ENCODE measurements at places on chromosomes 5 and 9.

GRCh38 chr5:74482990-74483389 is 157.5 kb downstream of the ENC1 start:
- no peak for DNase-seq
- no peak overlapping the region for H3K4me3 ChIP-seq
- no peaks in the 10 kb centered on the region for H3K36me3 ChIP-seq
- H3K27ac ChIP-seq, result no peak overlapping the region

- H3K4me3 ChIP-seq, result no peak overlapping the region
- peaks cover 65% of the 10 kb centered on the region for H3K4me1 ChIP-seq
- no peaks in the 10 kb centered on the region for H3K36me3 ChIP-seq
- no peak for DNase-seq
Measured at GRCh38 chr5:124660229-124661093, 86.0 kb downstream of the ZNF608 start.

DNA sequence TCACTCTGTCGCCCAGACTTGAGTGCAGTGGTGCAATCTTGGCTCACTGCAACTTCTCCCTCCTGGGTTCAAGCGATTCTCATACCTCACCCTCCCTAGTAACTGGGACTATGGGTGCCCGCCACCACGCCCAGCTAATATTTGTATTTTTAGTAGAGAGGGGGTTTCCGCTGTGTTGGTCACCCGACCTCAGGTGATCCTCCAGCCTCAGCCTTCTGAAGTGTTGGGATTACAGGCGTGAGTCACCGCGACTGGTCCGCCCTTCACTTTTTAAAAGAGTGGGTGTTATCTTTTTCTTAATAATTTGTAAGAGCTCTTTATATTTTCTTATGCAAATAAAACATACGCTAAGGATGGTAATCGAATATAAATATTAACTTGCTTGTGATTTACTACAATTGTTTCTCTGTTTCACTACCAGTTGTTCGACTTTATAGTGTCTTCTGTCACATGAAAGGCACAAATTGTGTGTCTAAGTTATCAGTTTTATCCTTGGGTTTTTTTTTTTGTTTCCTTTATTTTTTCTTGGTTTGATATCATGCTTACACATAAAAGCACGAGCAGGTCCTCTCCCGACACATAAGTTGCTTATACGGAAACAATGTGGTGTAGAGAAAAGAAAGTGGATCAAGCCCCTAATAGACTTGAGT is 1.9 kb upstream of the GPBP1 start:
- H3K27ac ChIP-seq, result no peak overlapping the region
- no peak for DNase-seq
- H3K36me3 ChIP-seq, result no peaks in the 10 kb centered on the region
- peaks cover 9% of the 10 kb centered on the region for H3K4me1 ChIP-seq

DNA sequence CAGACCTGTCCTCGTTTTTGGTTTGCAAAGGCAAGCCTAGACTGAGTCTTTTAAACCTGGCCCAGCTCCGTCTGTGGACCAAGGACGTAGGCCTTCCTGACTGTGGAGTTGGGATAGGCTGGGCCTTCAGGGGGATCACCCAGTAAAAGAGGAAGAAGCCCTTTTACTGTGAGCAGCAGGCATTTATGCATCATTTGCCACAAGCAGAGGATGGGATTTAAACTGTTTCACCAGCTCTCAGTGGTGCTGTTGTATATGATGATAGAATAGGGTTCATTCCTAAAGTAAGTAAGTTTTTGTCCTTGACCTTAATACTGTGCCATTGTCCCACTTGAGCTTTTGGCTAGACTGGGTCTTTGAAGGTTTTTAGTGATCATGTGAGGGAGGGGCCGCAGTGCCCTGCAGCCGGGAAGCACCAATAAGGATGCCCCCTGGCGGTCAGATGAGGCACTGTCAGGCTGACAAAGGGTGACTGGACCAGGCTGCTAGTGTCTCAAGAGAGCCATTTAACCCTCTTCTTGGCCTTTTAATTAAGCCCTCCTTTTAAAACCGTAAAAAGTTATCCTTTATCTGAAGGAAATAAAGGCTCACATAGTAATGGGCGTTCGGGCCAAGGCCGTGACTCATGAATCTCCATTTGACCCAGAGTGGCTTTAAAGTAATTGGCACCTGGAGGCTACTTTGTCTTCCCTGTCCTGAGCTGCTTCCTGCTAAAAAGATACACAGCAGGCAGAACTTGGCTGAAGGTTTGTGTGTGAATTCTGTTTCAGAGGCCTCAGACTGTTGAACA is 74.0 kb downstream of the UBAP1 start:
- H3K4me3 ChIP-seq, result no peak overlapping the region
- H3K4me1 ChIP-seq, result peaks cover 42% of the 10 kb centered on the region
- no peaks in the 10 kb centered on the region for H3K27me3 ChIP-seq
- peak overlapping the region; percentile 89 for H3K27ac ChIP-seq
- DNase-seq, result peak; percentile 76

GRCh38 chr5:135944967-135945560 is 9.7 kb downstream of the LECT2 start:
- no peaks in the 10 kb centered on the region for H3K27me3 ChIP-seq
- peak; percentile 88 for DNase-seq
- peak overlapping the region; percentile 13 for H3K27ac ChIP-seq
- no peaks in the 10 kb centered on the region for H3K36me3 ChIP-seq
- no peak overlapping the region for H3K4me3 ChIP-seq

GRCh38 chr9:86454701-86455615 is 100.7 kb upstream of the TUT7 start:
- peak; percentile 54 for DNase-seq
- H3K36me3 ChIP-seq, result no peaks in the 10 kb centered on the region
- H3K27me3 ChIP-seq, result no peaks in the 10 kb centered on the region
- H3K4me1 ChIP-seq, result peaks cover 15% of the 10 kb centered on the region
- peak overlapping the region; percentile 69 for H3K4me3 ChIP-seq
- H3K27ac ChIP-seq, result peak overlapping the region; percentile 42

DNA sequence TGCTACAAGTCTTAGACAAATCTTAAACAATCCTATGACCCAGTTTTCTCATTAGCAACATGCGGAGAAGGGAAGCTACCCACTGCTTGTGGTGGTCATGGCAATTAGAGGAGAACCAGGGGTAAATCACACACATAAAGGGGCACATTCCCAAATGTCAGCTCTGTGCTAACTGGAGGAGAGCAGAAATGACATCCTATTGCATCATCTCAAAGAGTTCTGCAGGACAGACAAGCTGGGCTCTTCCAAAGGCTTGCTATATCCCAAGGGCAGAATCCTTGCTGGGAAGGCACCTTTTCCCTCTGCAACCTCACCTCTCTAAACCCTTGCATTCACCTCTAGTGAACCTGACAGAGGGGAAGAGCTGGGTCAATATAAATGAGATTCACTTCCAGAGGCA is 17.0 kb upstream of the WWC1 start:
- H3K36me3 ChIP-seq, result no peaks in the 10 kb centered on the region
- H3K27ac ChIP-seq, result no peak overlapping the region
- peaks cover 6% of the 10 kb centered on the region for H3K4me1 ChIP-seq
- no peak for DNase-seq
- no peaks in the 10 kb centered on the region for H3K27me3 ChIP-seq

DNA sequence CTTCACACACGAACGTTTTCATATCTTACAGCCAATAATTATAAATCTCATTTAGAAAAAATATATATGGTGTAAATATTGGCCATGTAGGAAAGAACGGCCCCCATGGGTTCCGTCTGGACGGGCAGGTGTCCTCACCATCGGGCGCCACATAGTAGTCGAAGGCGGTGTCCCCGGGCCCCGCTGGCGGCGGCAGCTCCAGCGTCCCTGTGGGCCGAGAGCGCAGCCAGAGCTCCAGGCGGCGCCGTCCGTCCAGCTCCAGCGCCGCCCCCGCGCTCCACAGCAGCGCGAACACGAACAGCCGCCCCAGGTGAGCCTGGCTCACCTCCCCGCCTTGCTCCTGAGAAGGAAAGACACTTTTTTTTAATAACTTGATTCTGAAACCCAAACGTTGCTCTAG is 134.6 kb downstream of the DNAH5 start:
- no peaks in the 10 kb centered on the region for H3K36me3 ChIP-seq
- H3K4me1 ChIP-seq, result no peaks in the 10 kb centered on the region
- no peak for DNase-seq

GRCh38 chr9:68979538-68980314 is 34.2 kb downstream of the PRKACG start:
- H3K4me1 ChIP-seq, result no peaks in the 10 kb centered on the region
- H3K27ac ChIP-seq, result no peak overlapping the region
- DNase-seq, result no peak
- no peak overlapping the region for H3K4me3 ChIP-seq
- no peaks in the 10 kb centered on the region for H3K36me3 ChIP-seq

GRCh38 chr5:10151656-10152055 is 98.0 kb downstream of the ATPSCKMT start:
- DNase-seq, result no peak
- H3K36me3 ChIP-seq, result no peaks in the 10 kb centered on the region
- H3K27ac ChIP-seq, result no peak overlapping the region
- no peaks in the 10 kb centered on the region for H3K4me1 ChIP-seq

- H3K27me3 ChIP-seq, result no peaks in the 10 kb centered on the region
- H3K27ac ChIP-seq, result no peak overlapping the region
- peaks cover 17% of the 10 kb centered on the region for H3K4me1 ChIP-seq
- H3K36me3 ChIP-seq, result no peaks in the 10 kb centered on the region
- H3K4me3 ChIP-seq, result no peak overlapping the region
Measured at GRCh38 chr9:124673063-124673462, 98.0 kb downstream of the NR6A1 start.

GRCh38 chr5:107067395-107067794 is 603.3 kb downstream of the EFNA5 start:
- no peaks in the 10 kb centered on the region for H3K27me3 ChIP-seq
- no peaks in the 10 kb centered on the region for H3K4me1 ChIP-seq
- no peak overlapping the region for H3K27ac ChIP-seq
- no peaks in the 10 kb centered on the region for H3K36me3 ChIP-seq
- no peak overlapping the region for H3K4me3 ChIP-seq

DNA sequence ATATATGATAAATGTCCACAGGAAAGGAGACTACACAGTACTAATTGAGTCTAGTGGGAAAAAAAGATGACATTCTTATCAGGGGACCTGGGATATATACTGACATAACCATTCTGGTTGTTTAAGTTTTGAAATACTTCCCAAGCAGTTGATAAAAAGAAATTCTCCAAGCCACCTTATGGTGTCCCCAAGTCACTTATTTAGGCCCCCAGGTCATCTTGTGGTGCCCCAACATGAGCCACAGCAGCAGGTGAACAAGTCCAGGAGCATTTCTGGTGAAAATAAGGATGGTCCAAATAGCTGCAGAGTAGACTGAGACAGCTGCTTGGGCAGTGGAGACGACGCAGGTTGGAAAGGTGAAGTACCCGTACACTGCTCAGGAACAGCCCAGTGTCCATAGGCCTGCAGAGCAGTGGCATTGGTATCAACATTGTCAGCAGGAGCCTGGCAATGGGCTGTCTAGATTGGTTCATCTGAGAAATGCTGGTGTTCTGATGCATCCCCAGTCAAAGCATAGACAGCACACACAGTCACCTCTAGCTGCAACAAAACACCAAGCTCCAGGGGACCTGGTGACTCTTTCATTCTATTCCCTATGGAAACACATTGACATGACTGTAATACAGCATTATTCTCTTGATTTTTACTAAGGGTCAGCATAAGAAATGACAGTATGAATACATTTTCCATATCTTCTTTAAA is 430.6 kb downstream of the NR2F1-AS1 start:
- H3K36me3 ChIP-seq, result no peaks in the 10 kb centered on the region
- H3K27me3 ChIP-seq, result no peaks in the 10 kb centered on the region
- no peak overlapping the region for H3K4me3 ChIP-seq
- peak; percentile 30 for DNase-seq
- H3K27ac ChIP-seq, result 0 out of 2 replicates have a peak overlapping the region, but pooled peaks have one; percentile 9
- H3K4me1 ChIP-seq, result peaks cover 15% of the 10 kb centered on the region

DNA sequence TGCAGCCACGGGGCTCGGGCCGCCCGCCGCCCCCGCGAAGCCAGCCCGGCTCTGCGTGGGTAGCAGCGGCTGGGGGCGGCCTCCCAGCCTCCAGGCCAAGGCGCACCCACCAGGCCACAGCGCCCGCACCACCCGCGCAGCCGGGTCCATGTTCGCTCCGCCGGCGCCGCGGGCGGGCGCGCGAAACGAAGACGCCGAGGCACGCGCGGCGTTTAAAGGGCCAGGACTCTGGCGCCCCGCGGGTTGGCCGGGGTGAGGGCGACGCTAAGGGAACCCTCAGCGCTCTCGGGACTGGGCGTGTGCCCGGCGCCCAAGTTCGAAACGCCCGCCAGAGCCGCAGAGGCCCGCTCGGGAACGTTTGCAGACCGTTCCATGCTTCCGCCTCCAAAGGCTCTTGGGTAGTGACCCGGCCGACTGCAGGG is at the start of gene PTGES2:
PTGES2 (minus strand) TSS at position 162 of the 422 bp plus-strand sequence; CDS start at position 150, 12 bp downstream.
- H3K4me3 ChIP-seq, result peak within 1 kb of the TSS; percentile 98
- peaks cover 9% of the 10 kb centered on the region for H3K4me1 ChIP-seq
- H3K27ac ChIP-seq, result peak within 1 kb of the TSS; percentile 97
- H3K36me3 ChIP-seq, result no peaks in the 10 kb centered on the region
- peak; percentile 95 for DNase-seq
- no peaks in the 10 kb centered on the region for H3K27me3 ChIP-seq

- DNase-seq, result no peak
- H3K4me1 ChIP-seq, result no peaks in the 10 kb centered on the region
- H3K36me3 ChIP-seq, result no peaks in the 10 kb centered on the region
- H3K4me3 ChIP-seq, result no peak overlapping the region
Measured at GRCh38 chr9:97940741-97941140, 2.8 kb upstream of the HEMGN start.

DNA sequence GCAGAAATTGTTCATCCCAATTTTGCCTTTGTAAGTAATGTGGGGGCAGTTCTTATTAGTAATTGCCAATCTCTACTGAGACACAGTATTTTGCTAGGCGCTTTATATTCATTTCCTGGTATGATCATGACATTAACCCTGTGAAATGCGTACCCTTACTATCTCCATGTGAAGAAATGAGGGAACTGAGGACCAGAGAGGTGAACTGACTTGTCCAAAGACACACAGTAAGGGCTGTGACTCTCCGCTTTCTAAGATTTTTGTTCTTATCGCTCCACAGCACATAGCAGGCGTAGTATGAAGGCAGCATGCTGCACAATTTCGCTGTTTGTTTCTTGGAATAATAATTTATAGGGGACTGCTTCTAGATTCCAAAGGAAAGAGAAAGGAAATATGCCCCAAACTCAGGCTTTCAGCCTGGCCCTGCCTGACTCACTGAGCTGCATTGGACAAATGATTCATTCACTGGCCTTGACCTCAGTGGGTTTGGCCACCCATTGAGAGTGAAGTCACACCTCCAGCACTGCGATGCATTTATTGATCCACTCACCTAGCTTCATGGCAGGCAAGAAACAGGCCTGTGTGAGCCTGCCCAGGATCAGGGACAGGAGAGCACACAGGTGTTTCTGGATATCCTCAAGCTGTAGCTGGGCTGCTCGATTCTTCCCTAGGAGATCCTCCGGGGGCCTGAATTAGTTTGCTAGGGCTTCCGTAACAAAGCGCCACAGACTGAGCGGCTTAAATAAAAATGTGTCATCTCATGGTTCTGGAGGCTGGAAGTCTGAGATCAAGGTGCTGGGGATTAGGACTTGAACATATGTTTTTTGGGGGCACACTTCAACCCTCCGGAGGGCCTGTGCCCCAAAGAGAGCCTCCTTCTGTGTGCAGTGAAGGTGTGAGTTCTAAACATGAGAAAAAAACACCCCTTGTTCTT is 7.2 kb upstream of the DUSP1 start:
- DNase-seq, result peak; percentile 96
- no peaks in the 10 kb centered on the region for H3K36me3 ChIP-seq
- no peaks in the 10 kb centered on the region for H3K27me3 ChIP-seq

- H3K36me3 ChIP-seq, result no peaks in the 10 kb centered on the region
- H3K27me3 ChIP-seq, result no peaks in the 10 kb centered on the region
- H3K4me1 ChIP-seq, result peaks cover 34% of the 10 kb centered on the region
- no peak overlapping the region for H3K4me3 ChIP-seq
- no peak for DNase-seq
Measured at GRCh38 chr9:129939431-129939830, 103.6 kb downstream of the FNBP1 start.
